ENCODE measurements at places on chromosomes 11 and 22.

GRCh38 chr11:1073851-1074243, 827 bp upstream of the MUC2 start:
- DNase-seq = no peak

DNA sequence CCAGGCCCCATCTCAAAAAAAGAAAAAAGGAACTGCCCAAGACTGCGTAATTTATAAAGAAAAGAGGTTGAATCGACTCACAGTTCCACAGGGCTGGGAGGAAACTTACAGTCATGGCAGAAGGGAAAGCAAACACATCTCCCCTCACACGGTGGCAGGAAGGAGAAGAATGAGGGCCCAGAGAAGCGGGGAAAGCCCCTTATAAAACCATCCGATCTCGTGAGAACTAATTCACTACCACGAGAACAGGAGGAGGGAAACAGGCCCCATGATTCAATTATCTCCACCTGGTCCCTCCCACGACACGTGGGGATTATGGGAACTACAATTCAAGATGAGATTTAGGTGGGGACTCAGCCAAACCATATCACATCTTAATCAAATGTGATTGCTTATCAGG, 82.2 kb downstream of the BUD13 start:
- no peak for DNase-seq

- DNase-seq = no peak
These were observed 38.6 kb upstream of the LMO2 start for GRCh38 chr11:33930317-33931021.

- DNase-seq = no peak
These were observed 244.7 kb downstream of the ETS1 start for GRCh38 chr11:128342511-128343134.

- no peak for DNase-seq
These were observed 558.1 kb downstream of the INSC start for GRCh38 chr11:15672825-15673224.

GRCh38 chr11:77044886-77045285, 10.7 kb downstream of the B3GNT6 start:
- DNase-seq = no peak

GRCh38 chr11:107405260-107405659, 52.4 kb downstream of the CWF19L2 start:
- DNase-seq = no peak

- DNase-seq = peak; percentile 75
These were observed 79.3 kb downstream of the DSCAML1 start for GRCh38 chr11:117717485-117718314.

- no peak for DNase-seq
These were observed 16.5 kb downstream of the HIPK3 start for GRCh38 chr11:33273656-33274055.

GRCh38 chr11:20022363-20023081, 137.8 kb downstream of the DBX1 start:
- peak; percentile 91 for DNase-seq

DNA sequence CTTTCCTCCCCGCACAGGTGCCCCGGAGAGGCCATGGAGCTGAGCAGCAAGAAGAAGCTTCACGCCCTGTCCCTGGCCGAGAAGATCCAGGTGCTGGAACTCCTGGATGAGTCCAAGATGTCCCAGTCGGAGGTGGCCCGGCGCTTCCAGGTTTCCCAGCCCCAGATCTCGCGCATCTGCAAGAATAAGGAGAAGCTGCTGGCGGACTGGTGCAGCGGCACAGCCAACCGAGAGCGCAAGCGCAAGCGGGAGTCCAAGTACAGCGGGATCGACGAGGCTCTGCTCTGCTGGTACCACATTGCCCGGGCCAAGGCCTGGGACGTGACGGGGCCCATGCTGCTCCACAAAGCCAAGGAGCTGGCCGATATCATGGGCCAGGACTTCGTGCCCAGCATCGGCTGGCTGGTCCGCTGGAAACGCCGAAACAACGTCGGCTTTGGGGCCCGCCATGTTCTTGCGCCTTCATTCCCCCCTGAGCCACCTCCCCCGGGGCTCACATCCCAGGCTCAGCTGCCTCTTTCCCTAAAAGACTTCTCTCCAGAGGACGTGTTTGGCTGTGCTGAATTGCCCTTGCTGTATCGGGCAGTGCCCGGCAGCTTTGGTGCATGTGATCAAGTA, 1.3 kb downstream of the TIGD3 start:
- peak; percentile 75 for DNase-seq

- no peak for DNase-seq
These were observed 118.1 kb downstream of the MPPED1 start for GRCh38 chr22:43529934-43530333.

DNA sequence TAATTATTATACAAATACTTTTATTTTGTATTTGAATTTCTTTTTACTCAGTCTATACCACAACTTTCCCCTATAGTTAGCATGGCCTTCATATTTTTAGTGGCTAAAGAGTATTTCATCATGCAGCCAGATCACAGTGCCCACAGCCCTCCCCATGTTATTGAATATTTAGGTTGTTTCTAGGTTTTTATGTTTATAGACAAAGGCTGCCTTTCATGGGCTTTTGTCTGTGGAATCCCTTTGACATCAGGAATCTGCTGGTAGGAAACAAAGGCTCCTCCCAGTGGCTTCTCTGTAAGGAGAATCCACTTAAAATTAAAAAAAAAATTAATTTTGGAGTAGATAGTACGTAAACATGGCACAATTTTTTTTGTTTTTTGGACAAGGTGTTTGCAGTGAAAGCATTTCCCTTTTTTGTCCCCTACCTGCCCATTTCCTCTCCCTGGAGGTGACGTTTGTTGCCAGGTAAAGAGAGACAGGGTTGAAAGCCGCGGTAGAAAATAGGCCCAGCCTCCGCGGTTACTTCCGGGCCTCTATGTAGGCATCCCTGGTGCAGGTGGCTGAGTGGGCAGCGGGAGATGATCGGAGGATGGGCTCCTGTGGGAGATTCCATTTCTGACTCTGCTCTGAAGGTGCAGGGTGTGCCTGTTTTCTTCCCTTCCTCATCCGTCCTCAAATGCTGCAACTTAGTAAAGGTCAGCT, 82.2 kb upstream of the OR4B1 start:
- peak; percentile 41 for DNase-seq

DNA sequence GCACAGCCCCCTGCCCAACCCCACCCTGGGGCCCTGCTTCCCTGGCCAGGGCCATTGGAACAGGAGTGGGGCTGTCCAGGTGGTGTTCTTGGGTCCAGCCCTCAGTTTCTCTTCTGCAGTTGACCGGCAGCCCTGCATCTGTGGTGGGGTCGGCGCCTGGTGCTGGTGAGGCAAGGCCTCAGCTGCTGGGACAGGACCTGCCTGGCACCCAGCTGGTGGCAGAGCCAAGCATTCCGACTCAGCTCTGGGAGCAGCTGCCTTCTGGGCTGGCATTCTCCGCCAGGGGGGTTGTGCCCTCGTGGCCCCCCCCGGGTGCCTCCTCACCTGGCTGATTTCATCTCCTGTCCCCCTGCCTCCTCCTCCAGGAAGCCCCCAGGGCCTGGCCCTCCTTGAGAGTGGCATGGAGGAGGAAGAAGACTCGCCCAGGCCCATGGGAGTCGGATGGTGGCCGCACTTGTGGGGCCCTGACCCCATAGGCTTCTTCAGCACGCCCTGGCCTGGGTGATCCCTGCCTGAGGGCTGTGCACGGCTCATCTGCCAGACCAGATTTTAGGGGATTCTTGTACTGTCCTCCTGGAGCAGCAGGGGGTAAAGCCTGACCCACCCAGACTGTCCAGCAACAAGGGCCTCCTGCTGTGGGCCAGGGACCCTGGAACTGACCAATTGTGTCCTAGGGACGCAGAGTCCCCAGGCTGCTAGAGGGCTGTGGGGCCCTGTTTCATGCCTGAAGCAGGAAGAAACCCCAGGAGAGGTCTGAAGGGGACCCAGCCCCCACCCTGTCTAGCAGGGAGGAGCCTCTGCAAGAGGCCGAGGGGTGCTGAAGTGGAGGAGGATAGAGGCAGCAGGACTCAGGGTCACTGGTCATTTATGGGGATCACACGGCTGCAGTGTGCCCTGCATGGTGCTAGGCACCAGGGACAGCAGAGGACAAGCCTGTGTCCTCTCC, 11.6 kb downstream of the CD81 start:
- DNase-seq = no peak

- DNase-seq = peak; percentile 65
These were observed 36.1 kb upstream of the OR8B8 start for GRCh38 chr11:124481365-124482323.

GRCh38 chr11:120912504-120912903, 111.4 kb upstream of the TBCEL start:
- DNase-seq = peak; percentile 77

DNA sequence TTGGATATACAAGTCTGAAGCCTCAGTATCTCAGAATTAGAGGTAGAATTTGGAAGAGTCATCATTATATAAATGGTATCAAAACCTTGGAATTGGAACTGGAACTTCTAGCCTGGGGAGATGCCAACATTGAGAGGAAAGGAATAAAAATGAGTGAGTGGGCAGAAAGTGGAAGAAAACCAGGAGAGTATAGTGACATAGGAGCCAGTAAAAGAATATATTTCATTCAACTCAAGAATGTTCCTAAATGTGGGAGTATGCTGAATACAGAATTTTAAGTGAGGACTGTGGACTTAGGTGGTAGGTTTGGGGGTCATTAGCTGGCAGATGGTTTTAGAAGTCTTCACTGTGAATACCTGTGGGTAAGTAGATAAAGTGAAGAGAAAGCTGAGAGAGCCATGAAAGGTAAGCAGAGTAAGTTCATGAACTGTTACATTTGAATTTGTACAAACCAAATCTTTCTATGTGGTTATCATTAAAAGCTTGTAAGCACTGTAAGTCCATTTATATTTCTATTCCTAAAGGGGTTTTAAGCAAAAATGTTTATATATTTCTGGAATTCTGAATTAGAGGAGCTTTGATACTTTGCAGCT, 60.2 kb downstream of the PDHX start:
- DNase-seq = no peak

DNA sequence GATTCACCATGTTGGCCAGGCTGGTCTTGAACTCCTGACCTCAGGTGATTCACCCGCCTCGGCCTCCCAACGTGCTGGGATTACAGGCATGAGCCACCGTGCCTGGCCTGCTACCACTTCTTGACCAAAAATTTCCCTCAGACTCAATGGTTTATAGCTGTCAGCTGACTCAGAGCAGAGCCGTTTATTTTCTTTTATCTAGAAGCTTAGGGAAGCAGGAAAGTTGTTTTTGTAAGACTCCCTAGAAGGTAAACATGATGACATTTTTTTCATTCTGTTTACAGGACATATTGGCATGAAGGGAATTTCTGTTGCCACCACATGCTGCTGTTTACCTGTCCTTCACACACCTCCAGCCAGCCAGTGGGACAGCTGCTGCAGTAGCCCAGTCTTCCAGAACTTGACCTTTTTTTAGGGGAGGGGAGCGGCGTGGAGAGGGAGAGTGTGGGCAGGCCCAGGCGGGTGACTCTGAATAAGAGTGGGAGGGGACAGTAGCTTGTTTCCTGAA, 56.1 kb upstream of the PTPRJ start:
- DNase-seq = no peak

DNA sequence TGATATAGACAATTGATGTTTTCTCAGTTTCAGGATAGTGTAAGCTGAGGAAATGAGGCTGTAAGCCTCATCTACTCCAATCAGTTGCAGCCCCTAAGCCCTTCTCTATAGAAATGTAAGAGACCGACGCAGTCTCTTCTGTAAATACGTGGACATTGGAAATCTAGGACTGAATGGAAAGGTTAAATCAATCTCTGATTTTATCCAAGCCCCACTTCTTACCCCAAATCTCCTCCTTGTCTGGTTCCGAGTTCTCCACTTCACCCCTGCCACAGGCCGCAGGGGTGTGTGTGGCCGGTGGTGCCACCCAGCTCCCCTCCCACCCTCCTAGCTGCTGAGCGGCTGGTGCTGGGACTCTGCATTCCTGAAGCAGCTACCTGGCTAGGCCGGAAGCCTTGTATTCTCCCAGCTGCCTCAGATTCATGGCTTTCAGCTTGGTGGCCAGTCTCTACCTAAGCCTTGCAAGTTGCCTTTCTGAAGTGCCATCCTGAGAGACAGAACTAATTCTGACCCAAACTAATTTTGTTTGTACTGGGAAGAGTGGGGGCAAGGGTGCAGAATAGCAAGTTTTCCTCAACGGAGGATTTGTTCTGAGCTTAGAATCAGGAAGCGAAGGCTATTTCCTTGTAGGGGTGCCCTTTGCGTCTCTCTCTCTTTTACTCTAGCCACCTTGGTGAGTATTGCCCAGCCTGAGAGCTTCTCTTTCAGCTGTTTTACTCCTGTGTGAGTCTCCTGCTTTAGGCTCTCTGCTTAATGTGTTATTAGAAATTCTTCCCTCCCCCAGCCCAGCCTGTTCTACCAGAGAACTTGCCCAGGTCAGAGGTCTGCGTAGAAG, 749 bp downstream of the VWA5A start:
- peak; percentile 73 for DNase-seq

GRCh38 chr22:30889268-30889995, 79.1 kb downstream of the MORC2 start:
- DNase-seq = no peak

GRCh38 chr11:2380807-2381350, 3.8 kb downstream of the CD81 start:
- no peak for DNase-seq

DNA sequence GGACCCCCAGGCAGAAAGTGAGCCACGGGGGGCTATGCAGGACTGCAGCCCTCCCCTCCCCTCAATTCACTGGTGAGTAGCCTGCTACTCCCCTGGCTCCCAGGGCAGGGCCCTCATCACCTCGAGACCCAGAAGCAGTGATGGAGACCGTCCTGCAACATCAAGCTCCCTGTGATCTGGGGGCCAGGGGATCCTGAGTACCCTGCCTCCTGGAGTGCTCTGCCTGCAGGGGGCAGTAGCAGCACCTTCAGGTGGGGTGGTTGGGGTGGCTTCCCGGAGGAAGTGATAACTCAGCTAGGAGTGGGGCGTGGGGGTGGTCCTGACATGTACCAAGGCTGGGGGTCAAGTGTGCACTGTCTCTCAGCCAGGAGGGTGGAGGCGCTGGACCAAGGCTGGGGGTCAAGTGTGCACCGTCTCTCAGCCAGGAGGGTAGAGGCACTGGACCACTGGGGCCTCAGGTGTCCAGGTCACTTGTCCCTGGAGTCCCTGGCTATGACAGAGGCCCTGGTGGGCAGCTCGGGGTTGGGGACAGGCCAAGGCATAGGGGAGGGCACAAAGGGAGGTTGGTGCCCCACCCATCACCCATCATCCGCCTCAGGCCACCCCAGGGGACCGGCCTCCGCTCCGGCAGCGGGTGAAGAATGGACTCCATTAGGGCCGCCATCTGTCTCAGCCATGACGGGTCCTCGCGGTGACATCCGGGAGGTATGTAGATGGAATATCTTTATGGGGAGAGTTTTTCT, 9.4 kb downstream of the RTN4R start:
- peak; percentile 45 for DNase-seq

- DNase-seq = no peak
These were observed 56.4 kb downstream of the SGSM3 start for GRCh38 chr22:40426594-40427333.

All from GM23338 (cell line).